ENCODE measurements at places on chromosomes 2 and 18.

DNA sequence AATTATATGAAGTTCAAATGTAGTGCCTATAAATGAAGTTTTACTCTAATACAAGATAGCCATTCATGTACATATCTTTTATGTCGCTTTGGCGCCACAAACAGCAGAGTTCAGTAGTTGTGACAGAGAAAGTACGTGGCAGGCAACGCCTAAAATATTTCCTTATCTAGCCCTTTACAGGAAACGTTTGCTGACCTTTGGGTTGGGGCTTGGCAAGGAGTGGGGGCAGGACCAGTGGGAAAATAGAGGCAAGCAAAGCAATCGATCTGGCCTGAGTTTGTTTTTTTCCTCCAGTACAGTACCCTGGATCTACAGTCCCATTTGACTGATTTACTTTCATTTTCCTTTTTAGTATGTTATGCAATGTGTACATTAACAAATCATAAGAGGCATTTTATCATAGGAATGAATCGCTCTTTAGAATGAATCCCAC, 13.1 kb downstream of the CCDC68 start:
- DNase-seq: no peak

GRCh38 chr2:240934701-240935102, 28.6 kb downstream of the CROCC2 start:
- no peak for DNase-seq

DNA sequence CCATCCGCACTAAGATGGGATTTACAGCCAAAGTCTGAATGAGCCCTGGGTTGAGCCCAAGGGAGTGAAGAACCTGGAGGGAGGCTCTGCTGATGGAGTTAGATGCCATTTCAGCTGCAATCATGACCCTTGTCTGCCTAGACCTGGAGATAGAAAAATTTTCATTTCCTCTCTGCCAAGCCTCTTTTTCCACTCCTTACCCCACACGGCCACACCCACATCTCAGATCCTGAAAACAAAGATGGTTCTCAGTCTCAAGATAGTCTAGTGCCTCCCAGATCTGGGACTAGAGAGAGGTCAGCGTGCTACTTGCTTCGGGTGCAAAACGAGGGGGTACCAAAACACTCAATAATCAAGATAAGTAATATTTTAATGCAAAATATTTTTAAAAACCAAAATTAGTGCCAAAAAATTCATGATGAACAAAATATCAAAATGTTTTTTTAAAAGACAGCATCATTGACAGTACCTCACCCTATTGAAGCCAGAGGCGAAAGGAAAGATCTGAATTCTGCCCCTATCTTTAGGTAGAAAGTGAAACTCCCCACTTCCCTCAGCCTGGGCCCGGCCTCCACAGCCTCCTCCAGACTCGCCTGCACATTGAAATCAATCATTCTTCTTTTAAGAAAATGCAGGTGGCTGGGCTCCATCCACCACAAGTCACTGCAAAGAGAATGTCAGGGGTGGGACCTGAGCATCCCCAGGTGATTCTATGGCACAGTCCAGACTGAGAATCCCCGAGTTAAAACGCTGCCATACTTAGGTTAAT, 57.8 kb upstream of the GPR45 start:
- DNase-seq: no peak

DNA sequence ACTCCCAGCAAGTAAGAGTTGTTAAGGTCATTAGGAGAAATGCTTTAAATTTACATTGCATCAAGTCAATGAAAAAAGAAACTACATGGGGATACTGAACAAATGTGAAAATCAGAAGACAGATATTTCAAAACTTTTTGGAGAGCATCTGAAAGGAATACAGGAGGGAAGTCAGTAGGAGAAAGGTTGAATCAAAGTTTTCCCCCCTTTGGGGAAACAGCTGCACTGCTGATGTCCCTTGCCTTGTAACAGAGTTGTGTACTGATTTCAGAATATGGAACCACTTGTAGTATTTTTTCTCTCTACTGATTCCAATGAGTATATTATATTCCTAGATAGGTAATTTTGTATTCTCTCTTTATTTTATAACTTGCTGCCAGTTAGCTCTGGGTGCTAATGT, 592.5 kb upstream of the ZEB2 start:
- no peak for DNase-seq

- DNase-seq: no peak
Observed at GRCh38 chr2:37683921-37684780, 12.7 kb upstream of the CDC42EP3 start.
